ENCODE measurements at places on chromosomes 2 and 18.

DNA sequence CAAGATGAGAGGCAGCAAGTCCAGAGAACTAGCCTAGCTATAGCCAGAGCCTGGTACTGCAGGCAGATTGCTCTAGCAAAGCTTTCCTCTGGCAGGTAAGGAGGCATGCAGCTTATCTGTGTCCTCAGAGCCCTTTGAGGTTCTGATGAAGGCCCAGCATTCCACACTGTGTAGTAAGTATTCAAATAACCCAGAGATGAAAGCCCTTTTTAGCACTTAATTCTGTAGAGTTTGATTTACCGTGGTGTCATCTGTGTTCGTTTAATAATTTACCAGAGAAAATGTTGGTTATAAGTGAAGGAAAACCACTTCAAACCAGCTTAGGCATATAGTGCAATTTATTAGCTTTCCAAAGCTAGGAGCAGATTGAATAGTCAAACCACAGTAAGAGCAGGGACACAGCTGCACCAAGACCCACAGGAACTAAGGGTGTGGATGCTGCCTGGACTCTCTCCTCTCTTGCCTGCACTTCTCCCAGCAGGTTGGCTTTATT, 226.6 kb downstream of the BABAM2 start:
- no peak for DNase-seq

- no peak for DNase-seq
Measured at GRCh38 chr2:168722592-168722991, 79.8 kb upstream of the NOSTRIN start.

DNA sequence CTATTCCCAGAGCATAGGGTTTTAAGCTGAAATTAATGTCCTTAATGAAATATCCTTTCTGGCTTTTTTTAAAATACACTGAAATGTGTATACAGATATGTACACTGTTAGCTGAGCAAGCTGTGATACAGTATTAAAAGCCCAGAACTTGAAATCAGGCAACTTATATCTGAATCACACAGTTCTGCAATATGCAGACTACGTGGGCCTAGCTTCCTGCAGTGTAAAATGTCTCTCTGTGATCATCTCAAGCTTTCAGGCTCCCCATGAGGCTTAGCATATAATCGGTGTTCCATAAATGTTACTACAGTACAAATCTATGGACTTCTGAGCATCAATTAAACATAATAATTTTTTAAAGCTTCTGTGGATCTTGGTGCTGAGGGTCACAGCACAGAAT, 8.2 kb downstream of the FBXO15 start:
- no peak for DNase-seq

GRCh38 chr2:171847627-171848026, 46.4 kb downstream of the SLC25A12 start:
- DNase-seq: no peak

DNA sequence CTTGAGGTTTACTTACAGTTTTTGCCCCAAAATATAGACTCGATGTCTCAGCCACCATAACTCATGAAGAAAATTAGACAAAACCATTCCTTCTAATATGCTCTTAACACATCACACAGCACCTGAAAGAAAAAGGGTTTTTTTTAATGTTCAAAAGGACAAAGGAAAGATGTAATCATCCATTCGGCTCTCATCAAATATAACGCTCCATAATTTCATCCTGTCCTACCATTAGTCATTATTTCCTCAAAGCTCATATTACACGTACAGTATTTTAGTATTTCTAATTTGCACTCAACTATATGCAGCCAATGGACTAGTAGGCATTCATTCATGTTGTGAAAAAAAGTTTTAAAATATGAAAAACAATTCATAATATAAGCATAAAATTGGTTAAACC, 24.8 kb downstream of the ESCO1 start:
- no peak for DNase-seq

- no peak for DNase-seq
Measured at GRCh38 chr2:174791020-174791419, 26.7 kb upstream of the CHRNA1 start.

DNA sequence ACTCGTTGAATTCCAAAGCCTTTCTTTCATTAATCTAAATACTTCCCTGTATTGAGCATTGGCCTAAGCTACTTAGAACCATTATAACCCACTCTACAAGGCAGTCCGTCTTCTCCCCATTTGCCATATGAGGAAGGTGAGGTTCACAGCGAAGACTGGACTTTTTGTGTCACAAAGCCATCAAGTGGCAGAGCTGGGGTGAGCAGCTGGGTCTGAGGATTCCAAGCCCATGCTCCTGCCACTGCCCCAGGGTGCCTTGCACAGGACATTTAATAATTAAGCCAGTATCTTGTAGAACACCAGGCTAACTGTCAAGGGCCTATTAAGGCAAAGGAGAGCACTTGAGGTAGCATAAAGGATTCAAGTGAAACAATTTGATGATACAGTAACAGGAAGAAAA, 68.8 kb upstream of the ZNF397 start:
- no peak for DNase-seq

- no peak for DNase-seq
Measured at GRCh38 chr2:205750797-205751196, 68.5 kb downstream of the NRP2 start.

- no peak for DNase-seq
Measured at GRCh38 chr2:106953779-106954178, 67.8 kb upstream of the ST6GAL2 start.

DNA sequence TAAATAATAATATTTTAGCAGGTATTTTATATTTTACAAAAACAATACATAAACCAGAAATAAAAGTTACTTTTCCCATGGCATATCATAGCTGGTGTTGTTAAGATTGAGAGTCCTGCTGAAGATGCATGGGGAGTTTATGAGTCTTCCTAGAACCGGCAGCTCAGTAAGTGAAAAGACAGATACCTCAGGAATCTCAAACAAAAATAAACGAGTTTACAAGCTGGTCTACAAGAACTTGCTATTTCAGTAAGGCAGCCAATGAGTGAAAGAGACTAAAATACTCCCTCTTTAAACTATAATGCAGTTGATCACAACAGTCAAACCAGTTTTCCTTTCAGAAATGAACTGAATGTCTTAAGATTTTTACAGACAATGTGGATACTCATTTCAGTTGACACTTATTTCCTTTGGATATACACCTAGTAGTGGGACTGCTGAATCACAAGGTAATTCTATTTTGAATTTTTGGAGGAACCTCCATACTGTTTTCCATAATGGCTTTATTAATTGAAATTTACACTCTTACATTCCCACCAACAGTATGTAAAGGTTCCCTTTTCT, 8.9 kb downstream of the GAREM1 start:
- DNase-seq: no peak

GRCh38 chr2:60529136-60529784, 24.2 kb downstream of the BCL11A start:
- DNase-seq: no peak

DNA sequence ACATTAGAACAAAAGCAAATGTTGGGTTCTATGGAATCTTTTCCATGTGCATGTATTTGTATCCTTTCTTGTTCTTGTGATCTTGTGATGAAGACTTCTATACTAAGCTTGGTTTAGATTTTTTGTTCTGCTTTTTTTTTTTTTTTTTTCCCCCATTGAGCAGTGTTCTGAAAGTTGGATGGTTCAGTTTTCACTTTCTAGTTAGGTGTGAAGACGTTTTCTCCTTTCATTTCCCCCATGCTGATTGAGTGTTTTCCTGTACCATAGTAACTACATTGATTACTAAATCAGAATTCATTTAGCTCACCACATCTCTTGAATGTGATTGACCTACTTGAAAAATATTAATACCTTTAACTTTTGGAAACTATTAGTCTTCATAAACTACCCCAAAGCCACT, 34.1 kb downstream of the NOP58 start:
- no peak for DNase-seq

DNA sequence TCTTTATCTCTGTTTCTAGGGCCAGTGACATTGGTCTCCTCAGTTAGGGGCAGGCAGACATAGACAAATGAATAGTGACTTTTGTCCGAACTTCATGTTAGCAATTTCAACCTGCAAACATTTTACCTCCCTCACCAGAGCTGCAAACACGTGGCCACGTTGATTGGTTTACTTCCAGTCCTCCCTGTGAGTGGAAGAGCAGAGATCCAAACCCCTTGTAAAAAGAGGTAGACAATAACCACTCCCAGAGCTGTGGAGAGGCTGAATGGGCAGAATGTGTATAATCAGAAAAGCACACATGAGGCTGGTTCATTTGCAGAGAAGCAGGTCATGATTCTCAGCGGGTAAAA, 31.1 kb downstream of the CTIF start:
- DNase-seq: no peak

- no peak for DNase-seq
Measured at GRCh38 chr2:49619804-49620203, 465.5 kb upstream of the FSHR start.

- DNase-seq: no peak
Measured at GRCh38 chr2:128512379-128513115, 193.9 kb upstream of the HS6ST1 start.

DNA sequence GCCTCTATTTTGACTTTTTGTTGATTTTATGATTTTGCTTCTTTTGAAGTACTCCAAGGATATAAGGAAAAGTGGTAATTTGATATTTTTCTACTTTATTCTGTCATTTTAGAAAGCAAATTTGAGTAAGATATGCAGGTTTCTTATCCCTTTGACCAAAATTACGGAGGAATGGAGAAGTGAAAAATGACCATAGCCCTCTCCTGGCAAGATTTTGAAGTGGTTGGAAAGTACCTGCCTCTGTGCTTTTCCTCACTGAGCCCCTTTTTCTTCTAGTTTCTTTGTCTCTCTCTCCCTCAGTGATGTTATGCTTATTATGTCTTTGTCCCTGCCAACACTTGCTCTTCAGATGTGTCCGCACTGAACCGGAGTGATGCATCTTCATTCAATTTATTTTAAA, 898.1 kb downstream of the EPHA4 start:
- no peak for DNase-seq

- no peak for DNase-seq
Measured at GRCh38 chr2:236171181-236171679, 3.0 kb upstream of the GBX2 start.

DNA sequence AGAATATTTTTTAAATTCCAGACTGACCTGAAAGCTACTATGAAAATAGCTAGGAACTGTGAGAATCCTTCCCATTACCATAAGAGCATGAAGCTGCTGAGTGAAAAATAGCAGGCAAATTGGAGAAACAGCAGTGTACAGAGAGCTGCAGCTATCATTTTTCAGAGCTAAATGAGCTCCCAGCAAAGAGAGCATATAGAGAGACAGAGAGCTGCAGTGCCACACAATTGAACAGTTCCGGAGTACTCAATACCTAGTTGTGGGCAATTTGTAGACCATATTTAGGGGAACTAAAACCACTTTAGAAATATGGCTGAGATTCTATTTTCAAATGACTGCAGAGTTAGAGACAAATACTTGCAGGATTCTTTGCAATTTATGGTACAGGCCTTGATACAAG, 645.3 kb downstream of the STK39 start:
- DNase-seq: no peak

DNA sequence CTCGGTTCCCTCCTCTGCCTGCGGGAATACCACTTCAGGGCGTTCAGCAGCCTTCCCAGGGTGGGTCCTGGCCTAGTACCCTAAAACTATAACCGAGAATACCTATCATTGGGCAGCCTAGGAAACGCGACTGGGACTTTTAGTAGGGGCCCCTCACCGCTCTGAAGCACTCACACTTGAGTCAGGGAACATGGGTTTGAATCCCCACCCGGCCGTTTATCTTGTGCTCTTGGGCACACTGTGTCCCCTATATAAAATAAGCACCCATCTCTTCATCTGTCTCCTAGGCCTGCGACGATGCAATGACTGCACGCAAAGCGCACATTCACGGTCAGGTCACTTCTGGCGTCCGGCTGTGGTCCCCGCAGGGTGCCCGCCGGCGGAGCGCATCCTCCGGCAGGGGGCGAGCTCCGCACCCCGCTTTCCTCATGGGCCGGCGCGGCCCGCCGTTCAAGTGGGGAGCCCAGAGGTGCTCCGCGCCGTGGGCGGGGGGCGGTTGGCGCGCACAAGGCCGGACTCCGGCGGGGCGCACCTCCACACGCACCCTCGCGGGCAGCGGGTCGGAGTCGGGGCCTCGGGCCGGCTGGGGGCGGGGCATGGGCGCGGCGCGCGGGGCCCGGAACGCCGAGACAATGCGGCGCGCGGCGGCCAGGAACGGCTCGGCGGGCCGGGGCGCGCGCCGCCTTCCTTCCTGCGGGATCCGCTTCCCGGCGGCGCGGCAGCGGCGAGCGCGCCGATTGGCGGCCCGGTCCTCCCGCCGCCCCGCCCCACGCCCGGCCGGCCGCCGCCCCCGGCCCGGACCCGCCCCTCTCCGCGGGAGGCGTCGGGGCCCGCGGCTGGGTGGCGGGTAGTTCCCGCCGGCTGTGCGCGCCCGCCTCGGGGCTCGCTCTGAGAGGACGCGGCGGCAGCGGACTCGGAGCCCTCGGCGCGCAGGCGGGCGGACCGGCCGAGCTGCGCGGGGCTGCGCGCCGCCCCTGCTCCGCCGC, at the start of gene ASAP2:
Gene ASAP2, plus strand, starts transcription at position 850 of the 986 bp plus-strand sequence. CDS start 293 bp downstream, outside the sequence.
- DNase-seq: peak; percentile 13

GRCh38 chr2:200617156-200618053, 31.6 kb downstream of the AOX1 start:
- DNase-seq: no peak

DNA sequence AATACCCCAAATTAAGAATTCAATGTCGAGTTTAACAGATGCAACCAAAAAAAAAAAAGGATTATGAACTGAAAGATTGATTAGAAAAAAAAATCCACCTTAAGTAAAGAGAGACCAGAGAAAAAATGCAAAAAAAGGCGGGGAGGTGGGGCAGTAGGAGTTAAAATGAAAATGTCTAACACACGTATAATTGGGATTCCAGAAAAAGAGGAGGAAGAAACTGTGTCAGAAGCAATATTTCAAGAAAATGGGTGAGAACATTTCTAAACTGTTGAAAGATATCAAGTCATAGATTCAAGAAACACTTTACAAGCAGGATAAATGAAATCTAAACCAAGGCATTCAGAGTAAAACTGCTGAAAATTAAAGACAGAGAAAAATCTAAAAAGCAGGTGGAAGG, 226.9 kb downstream of the KLHL29 start:
- no peak for DNase-seq

DNA sequence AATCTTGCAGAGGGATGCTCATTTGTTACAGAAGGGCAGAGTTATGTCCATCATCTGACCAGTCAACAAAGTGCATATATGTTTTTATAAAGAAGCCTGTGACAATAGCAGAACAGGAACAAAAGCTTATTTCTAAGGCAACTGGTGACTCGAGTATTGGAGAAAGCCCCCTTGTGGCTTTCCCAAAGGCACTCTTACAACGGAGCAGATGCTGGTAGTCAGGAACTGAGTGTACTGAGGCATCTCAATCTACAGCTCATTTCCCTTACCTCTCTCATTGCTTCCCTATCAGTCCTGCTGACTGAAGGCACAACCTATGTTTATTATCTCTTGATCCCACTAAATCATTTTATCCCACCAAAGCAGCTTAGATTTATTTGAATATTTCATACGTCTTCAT, 557.1 kb upstream of the CHAC2 start:
- DNase-seq: no peak

- no peak for DNase-seq
Measured at GRCh38 chr18:45164551-45164950, 450.7 kb upstream of the SLC14A2 start.

- DNase-seq: no peak
Measured at GRCh38 chr2:124485659-124486058, 460.6 kb downstream of the CNTNAP5 start.

All from stimulated activated CD4-positive, alpha-beta T cell treated with anti-CD3 and anti-CD28 coated beads, TNF-alpha, amount 100 ng/mL, for 24 hours (primary cell).